ENCODE measurements at places on chromosomes 4 and X. TPM values are rescaled to one million over a fixed set of nuclear protein-coding genes. Genes with fewer than 3 reads are reported as not detected.

GRCh38 chr4:34771632-34772031, 1472.7 kb downstream of the ARAP2 start:
- DNase-seq: no peak

- DNase-seq: no peak
Observed at GRCh38 chr4:121648516-121648915, 48.3 kb downstream of the ANXA5 start.

DNA sequence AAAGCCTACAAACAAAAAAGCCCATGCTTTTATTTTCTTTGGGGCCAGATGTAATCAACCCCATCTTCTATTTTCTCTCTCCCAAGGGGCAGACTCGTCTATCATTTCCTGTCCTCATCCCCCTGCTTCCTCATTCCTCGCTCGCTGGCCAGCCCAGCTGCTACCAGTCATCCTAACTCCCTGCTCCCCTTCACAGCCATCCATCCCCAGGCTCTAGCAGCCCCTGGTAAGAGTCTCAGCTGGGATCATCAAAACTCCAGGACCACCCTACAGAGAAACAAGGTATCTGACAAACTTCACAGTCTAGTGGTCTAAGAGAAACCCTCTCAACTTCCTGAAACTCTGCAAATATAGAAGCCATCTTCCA, 23.6 kb downstream of the SH3KBP1 start:
- no peak for DNase-seq

Gene YY2
- 1.6 TPM for total RNA-seq

GRCh38 chr4:24741910-24742309, 53.5 kb upstream of the SOD3 start:
- DNase-seq: peak; percentile 15

DNA sequence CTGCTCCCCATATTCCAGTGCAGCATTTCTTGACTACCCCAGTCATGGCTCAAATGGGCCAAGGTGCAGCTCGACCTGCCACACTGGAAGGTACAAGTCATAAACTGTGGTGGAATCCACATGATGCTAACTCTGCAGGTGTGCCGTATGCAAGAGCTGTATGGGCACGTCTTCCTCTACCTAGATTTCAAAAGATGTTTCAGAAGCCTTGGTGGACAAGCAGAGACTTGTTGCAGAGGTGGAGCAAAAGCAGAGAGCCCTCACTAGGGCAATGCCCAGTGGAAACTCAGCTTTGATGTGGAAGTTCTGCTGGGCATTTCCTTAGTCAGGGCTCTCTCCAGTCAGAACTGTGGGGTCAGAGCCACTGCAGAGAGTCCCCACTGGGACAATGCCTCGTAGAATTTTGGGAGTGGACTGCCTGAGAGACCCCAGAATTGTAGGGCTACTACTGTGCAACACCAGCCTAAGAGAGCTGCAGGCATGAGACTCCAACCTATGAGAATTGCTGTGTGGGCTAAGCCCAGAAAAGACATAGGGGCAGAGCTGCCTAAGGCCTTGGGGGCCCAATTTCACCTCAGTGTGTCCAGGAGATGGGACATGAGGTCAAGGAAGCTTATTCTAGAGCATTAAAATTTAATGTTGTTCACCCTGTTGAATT, 65.7 kb downstream of the BEX3 start:
- DNase-seq: no peak
